ENCODE measurements at places on chromosomes 4 and X.

DNA sequence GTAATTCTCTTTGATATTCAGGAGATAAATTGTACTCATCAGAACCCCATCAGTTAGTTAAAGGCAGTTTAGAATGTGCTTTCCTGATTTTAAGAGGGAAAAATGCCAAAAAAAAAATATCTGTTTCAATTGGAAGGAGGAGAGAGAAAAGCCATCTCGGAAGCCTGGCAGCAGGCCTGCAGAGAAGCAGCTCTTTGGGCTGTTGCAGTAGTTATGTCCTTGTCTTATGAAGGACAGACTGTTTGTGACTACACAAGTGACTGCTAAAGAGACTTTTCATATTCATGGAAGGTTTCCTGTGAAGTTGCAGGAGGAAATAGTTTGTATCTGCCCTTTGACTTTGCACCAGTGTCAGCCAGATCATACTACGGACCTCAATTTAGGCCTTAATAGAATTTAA lies 88.8 kb downstream of the DCLK2 start:
- DNase-seq = no peak

- no peak for DNase-seq
Observed at GRCh38 chr4:47287735-47288134, 175.8 kb downstream of the COMMD8 start.

- DNase-seq = no peak
Observed at GRCh38 chr4:1300466-1301455, 11.1 kb downstream of the MAEA start.

- DNase-seq = no peak
Observed at GRCh38 chrX:97747346-97747745, 863.6 kb downstream of the RPA4 start.

DNA sequence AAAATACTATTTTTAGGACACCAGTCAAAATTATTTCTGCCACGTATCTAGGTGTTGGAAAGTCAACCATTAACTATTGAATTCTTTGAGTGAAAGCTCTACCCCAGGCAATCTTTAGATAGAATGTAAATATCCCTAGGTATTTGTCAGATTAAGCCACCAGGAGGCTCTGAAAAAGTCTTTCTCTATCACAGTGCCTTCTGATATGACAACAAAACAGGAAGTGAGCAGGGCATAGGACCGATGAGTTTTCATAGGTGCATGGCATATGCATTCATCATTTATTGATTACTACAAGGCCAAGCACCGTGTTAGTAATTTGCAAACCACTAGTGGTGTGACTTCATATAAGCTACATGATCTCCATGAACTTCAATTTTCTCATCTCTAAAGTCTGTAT lies 333.6 kb upstream of the F9 start:
- DNase-seq = no peak

- DNase-seq = no peak
Observed at GRCh38 chr4:139641218-139641617, 24.4 kb upstream of the MGST2 start.

- no peak for DNase-seq
Observed at GRCh38 chr4:101693842-101694398, 96.6 kb upstream of the BANK1 start.

GRCh38 chrX:138411048-138411447 lies 300.5 kb downstream of the FGF13 start:
- no peak for DNase-seq

- DNase-seq = no peak
Observed at GRCh38 chr4:88353324-88353723, 25.3 kb upstream of the HERC6 start.

- no peak for DNase-seq
Observed at GRCh38 chr4:10579648-10580047, 104.9 kb downstream of the CLNK start.

- DNase-seq = no peak
Observed at GRCh38 chr4:7431696-7432530, 2.8 kb downstream of the PSAPL1 start.

DNA sequence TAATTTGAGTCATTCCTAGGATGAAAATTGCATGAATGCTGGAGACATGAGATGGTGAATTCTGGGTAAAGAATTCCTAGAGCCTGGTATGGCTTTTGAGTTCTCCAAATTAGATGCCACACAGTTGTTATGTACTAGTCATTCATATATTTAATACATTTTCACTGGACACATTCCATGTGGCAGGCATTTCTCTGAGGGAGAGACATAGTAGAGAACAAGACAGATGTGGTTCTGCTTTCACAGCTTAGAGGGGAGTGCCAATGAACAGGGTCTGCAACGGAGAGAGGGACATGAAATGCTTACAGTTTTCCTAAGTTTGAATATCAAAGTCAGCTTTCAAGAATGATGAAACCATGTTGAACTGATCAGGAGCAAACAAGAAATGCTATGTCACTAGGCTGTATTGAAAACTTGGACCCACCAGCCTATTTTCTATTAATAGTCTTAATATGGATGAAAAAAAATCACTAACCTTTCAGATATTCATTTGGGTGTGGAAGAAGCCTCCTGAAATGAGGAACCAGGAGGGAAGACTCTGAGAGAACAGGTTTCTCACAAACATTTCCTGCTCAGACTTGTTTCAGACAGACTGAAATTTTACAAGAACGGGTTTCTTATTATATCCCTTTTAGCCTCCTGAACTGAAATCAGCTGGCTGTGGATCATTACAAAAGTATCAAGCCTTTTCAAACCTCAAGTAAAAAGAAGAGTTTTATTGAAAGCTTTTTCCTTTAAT lies 276.0 kb upstream of the TET2 start:
- no peak for DNase-seq

- no peak for DNase-seq
Observed at GRCh38 chr4:177923888-177924287, 481.7 kb upstream of the AGA start.

All from mesenteric fat pad (tissue), 1 donor.